ENCODE measurements at places on chromosomes 2 and 18.

DNA sequence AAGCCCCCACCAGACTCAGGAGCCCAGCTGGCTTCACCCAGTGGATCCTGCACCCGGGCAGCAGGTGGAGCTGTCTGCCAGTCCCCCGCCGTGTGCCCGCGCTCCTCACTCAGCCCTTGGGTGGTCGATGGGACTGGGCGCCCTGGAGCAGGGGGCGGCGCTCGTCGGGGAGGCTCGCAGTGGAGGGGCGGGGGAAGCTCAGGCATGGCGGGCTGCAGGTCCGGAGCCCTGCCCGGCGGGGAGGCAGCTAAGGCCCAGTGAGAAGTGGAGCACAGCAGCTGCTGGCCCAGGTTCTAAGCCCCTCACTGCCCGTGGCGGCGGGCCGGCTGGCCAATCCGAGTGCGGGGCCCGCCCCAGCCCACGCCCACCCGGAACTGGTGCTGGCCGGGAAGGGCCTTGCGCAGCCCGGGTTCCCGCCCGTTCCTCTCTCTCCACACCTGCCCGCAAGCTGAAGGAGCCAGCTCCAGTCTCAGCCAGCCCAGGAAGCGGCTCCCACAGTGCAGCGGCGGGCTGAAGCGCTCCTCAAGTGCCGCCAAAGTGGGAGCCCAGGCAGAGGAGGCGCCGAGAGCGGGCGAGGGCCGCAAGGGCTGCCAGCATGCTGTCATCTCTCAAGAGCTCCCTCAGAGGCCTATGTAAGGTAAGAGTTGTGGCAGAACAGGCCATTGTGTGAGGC lies 1307.8 kb upstream of the TMEFF2 start:
- DNase-seq = no peak

DNA sequence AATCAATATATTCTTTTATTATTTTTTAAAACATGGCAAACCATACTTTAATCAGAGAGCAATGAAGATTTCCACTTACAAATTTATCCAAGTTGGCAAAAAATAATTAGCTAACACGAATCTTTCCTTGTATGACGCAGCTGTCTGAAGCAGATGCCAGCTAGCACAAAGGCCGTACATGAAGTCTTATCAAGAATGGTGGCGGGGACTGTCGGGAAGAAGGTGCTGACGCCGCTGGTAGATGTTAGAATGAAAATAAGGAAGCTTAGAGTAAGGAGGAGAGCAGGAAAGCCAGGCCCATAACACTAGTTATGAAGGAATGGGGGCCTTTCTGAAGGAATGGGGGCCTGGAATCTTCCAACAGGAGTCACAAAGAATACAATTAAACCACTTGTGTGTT lies 96.7 kb downstream of the ZNF516 start:
- no peak for DNase-seq

GRCh38 chr2:135555311-135555710 lies 24.0 kb downstream of the R3HDM1 start:
- DNase-seq = no peak

- no peak for DNase-seq
Measured at GRCh38 chr18:24924066-24924716, 427.8 kb downstream of the ZNF521 start.

GRCh38 chr2:31992025-31992579 lies 18.7 kb downstream of the MEMO1 start:
- DNase-seq = no peak

- DNase-seq = no peak
Measured at GRCh38 chr18:907115-907884, 2.6 kb downstream of the ADCYAP1 start.

GRCh38 chr18:10872304-10872703 lies 277.1 kb downstream of the PIEZO2 start:
- DNase-seq = no peak

GRCh38 chr2:185255566-185255965 lies 483.0 kb upstream of the FSIP2 start:
- no peak for DNase-seq

- no peak for DNase-seq
Measured at GRCh38 chr18:39058386-39059000, 1492.9 kb upstream of the CELF4 start.

GRCh38 chr2:41691561-41691960 lies 356.3 kb upstream of the PKDCC start:
- DNase-seq = no peak

- no peak for DNase-seq
Measured at GRCh38 chr2:223797037-223797436, 40.3 kb downstream of the AP1S3 start.

DNA sequence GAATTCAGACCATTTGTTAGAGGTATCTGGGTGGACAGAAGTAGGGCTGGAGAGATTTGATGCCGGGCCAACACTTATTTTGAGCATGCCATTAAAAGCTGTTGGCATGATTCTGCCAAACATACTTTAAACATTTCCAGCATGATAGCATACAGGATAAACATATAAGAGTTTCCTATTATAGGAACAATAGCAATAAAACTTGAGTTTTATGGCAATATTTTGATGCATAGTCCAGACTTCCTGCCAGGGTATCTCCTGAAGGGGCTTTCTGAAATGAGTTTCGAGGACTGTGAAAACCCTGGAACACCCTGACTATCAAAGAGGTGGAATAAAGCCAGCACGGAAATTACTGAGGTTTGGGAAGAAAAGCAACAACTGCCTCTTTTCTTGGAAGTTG lies 1398.0 kb upstream of the NXPH2 start:
- no peak for DNase-seq

DNA sequence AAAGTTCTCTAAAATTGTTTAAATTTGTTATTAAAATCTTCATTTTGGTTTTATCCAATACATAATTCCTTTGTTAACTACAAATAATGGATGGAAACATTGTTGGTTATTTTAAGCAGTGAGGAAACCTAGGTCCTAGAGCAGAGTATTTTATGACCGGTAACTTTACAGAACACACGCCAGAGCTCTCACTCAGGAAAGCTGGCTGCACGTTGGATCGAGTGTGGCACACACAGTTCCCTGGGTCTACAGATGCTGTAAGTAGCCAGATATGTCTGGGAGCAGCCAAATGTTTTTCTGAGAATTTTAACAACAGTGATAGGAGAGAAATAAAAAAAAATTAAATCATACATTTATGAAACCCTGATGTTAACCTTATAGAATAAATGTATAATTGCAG lies 264.4 kb downstream of the ZNF407 start:
- no peak for DNase-seq

DNA sequence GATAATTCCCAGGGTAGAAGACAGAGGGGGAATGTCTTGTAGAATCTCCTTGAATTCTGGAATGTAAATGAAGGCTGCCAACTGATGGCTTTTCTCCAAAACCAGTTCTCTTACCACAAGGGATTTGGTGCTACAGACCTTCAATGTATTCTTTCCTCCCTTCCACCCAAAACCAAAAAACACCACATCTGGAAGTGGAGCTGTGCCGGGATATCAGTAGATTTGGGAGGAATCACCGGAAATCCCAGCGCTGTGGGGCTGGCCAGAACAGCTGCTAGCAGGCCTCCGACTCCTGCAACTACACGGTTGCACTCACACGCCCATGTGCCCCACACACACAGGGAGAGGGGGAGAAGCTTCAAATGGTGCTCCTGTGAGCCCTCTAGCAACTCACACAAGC lies 45.7 kb downstream of the RPL31 start:
- no peak for DNase-seq

DNA sequence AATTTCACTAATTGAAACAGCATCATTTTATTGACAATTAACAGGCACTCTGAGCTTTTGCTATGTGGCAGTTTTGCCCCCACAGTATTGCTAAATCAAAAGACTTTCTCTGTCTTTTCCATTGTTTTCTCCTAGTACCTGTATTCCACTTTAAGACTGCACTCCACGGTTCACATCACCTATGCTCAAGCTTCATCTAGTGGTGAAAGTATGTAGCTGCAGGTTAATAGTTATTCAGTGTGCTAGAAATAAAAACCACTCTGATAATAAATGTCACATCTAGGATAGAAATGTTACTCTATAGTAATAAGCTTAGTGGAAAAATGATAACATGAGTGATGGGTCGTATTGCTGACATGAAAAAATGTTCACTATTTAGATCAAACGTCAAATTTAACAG lies 24.6 kb downstream of the ARL6IP6 start:
- no peak for DNase-seq

GRCh38 chr2:98839292-98839691 lies 96.7 kb downstream of the CRACDL start:
- DNase-seq = no peak

- DNase-seq = no peak
Measured at GRCh38 chr2:128689971-128690370, 371.3 kb upstream of the HS6ST1 start.

DNA sequence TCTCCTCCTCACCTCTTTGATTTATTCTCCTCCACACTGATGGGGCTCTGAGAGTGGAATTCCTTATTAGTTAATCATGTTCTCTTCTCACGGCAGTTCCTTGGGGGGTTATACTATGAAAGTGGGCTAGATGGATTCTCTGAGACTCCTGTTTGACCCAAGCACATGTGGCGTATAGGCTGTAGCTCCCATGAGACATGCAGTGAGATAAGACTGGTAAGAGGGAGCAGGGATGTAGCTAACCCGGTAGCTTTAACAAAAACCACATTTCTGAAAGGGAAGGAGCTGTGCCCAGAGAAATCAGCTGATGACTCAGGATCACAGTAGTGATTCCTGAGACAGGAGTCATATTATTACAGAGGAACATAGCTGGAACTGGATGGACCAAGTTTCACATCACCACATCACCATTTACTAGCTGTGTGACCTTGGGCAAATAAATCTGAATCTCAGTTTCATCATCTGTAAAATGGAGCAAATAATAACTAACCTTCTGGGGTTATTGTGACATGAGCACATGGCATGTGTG lies 82.9 kb downstream of the CRIM1 start:
- DNase-seq = no peak

- no peak for DNase-seq
Measured at GRCh38 chr18:59833785-59834184, 66.0 kb upstream of the PMAIP1 start.

GRCh38 chr2:12719400-12720277 lies 2.9 kb downstream of the TRIB2 start:
- no peak for DNase-seq

- DNase-seq = no peak
Measured at GRCh38 chr2:96699621-96700020, 40.2 kb downstream of the LMAN2L start.

DNA sequence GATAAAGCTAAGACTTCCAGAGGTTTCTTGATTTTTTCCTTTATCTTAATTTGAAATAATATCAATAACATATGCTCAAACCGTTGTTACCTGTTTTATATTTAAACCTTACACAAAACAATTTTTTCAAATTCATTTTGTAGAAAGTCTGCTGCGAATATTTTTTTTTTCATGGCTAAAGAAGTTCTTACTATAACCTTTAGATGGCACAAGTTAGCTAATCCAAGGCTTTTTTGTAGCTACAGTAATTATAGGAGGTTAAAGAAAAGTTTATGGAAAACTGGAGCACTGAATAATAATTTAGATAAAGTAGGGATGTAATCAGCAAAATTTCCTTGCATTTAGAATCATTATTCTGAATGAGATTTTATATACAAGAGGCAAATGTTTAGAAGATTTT lies 78.0 kb upstream of the PNPT1 start:
- no peak for DNase-seq

GRCh38 chr2:235666213-235666781 lies 172.5 kb downstream of the AGAP1 start:
- DNase-seq = no peak

GRCh38 chr2:72395096-72395495 lies 247.4 kb upstream of the CYP26B1 start:
- DNase-seq = no peak

DNA sequence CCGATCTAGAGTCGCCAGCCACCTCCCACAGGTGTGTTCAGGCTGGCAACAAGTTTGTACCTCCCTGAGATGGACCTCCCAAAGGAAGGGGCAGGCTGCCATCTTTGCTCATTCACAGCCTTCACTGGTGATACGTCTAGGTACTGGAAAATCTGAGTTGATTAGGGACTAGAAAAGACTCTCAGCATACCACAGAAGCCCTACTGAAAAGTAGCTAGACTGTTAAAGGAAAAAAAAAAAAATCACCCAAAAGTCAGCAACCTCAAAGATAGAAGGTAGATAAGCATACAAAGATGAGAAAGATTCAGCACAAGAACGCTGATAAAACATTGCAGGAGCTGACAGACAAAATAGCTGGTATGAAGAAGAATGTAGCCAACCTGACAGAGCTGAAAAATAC lies 128.6 kb upstream of the WDR75 start:
- no peak for DNase-seq

DNA sequence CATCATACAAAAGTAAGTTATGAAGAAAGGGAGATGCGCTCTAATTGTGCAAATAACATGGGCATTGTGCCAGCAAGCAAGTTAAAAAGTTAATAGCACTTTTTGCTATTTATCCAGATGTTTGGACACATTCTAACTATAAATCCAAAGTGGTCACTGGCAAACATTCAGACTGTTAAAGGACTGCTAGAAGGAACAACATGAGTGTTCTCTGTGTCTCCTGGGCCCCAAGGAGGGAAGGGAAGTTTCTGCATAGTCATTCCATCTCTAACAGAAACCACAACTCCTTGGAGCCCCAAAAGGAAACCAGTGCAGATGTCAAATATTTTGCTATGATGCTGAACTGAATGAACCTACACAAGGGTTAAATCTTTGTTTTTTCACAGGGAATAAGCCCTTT lies 213.3 kb upstream of the HNRNPA3 start:
- no peak for DNase-seq

DNA sequence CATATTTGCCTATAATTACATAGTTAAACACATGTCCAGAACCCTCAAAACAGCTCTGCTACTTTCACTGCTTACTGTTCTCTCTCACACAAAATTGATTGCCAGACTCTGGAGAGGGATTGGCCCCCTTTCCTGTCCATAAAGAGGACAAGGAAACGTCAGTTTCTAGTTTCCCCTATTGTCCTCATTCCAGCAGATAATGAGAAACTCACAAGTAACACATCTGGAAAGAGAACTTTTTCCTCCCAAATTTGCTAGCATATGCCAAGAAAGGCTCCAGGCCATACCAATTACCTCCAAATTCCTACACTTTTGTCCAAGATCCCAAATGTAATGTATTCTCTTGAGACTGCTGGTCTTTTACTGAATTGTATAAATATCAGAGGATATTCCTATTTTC lies 200.5 kb downstream of the EXOC6B start:
- no peak for DNase-seq

DNA sequence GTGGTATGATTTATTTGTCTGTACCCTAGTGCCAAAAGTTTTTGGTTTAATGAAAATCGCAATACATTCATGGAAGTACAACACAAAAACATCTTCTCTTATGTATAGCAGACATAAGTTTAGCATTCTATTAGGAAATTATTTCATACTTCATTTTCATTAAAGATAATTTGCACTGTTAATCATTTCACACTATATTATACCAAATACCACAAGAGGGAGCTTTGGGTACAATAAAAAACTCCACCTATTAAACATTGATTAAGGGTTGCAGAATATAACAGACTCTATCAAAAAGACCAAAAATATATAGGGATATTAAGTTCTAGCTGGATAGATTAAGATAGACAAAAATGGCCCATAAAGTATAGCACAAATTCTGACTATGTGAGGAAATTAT lies 79.0 kb downstream of the SLC66A3 start:
- DNase-seq = no peak

GRCh38 chr18:28960146-28960545 lies 783.2 kb upstream of the CDH2 start:
- no peak for DNase-seq

Measured in CD4-positive, alpha-beta T cell treated with Interleukin-15 for 1 hour (primary cell).